ENCODE measurements at places on chromosomes 2 and 18.

DNA sequence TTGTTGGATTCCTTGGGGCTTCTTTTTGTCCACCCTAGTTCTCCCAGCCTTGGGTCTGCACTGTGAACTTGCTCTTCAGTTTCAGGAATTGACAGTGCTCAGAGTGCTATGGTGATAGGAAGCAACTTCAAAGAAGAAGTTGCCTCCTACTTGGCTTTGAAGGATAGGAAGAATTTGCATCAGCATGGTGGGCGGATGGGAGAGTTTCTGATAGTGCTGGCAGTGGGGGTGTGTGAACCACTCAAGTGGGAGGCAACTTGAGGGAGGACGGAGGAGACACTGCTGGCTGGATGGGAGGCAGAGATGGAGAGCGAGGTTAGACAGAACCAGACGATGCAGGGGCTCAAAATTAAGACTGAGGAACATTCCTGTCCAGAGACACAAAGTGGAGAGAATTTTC lies 164.4 kb upstream of the SKOR2 start:
- no peak for DNase-seq

GRCh38 chr2:81266106-81266505 lies 961.6 kb upstream of the LRRTM1 start:
- peak; percentile 6 for DNase-seq

DNA sequence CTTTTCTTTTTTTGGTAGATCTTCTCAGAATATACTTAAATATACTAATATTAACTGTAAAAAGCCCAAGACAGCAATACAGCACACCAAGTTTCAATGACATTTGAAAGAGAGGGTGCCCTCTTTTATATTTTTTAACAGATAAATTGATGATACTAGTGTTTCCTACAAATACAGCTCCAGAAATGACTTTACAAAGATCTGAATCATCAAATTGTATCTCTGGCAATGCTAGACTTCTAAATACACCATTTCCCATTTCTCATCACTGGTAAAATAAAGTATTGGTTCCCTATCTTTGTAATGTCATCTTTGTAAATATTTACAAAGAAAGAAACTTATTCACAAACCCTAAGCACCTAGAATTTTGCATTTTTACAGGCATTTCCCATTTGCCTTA lies 281.3 kb downstream of the EXOC6B start:
- no peak for DNase-seq

GRCh38 chr2:212794471-212794870 lies 255.9 kb upstream of the ERBB4 start:
- peak; percentile 71 for DNase-seq

GRCh38 chr2:201888426-201888800 lies 82.1 kb downstream of the CDK15 start:
- DNase-seq: no peak

DNA sequence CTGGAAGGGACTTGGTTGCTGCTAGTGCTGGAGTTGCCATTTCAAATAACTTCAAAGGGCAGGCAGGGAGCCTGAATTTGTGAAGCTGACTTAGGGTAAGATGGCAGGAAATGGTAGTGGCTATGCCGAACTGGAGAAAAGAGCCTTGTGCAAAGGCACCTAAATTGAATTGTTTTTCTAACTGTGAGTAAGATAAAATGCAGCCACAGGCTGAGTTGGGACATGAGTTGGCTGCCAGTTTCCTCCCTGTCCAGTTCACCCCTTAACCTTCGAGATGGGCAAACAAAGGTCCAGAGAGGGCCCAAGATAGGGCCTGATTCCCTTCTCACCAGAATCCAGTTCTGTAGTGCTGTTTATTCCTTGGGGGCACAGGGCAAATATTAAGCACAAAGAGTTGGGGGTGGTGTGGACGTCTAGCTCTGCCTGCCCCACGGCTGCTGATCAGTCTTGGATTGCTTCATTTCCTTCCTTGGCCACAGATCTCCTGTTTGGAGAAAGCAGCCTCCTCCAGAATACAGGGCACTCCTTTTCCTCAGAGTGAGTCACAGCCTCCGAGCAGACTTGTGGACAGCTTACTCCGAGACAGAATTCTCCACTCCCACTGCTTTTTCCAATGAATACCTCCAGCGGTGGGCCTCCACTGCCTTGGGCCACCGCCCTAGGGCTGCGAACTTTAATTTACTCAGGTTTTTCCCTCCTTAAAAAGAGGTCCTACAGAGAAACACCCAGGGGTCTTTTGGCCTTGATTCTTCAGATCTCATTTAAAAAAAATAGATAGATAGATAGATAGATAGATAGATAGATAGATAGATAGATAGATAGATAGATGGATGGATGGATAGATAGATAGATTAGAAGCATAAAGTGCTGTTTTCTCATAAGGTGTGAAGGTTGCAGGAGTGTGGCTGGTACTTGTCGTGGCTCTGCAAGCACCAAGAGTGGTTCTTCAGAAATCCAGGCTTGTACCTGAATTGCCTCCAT lies 18.4 kb upstream of the SLC20A1 start:
- peak; percentile 68 for DNase-seq

GRCh38 chr18:77068321-77069312 lies 64.0 kb downstream of the MBP start:
- no peak for DNase-seq

- peak; percentile 27 for DNase-seq
These were observed 238.3 kb downstream of the EN1 start for GRCh38 chr2:118609138-118609537.

DNA sequence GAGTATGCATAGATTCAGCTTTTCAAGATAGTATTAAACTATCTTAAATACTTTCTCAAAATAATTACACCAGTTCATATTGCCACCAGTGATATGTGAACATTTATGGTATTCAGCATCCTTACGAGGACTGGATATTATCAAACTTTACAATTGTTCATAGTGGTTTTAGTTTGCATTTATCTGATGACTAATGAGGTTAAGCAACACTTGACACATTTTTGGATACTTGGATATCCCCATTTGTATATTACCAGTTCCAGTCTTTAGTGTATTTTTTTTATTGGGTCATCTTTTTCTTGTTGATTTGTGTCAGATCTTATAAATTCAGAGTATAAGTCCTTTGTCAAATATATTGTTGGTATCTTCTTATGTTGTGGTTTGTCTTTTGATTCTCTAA lies 128.4 kb downstream of the ASXL3 start:
- no peak for DNase-seq

- DNase-seq: no peak
These were observed 50.3 kb upstream of the APCDD1 start for GRCh38 chr18:10404168-10404567.

GRCh38 chr2:13056259-13056843 lies 339.6 kb downstream of the TRIB2 start:
- DNase-seq: no peak

DNA sequence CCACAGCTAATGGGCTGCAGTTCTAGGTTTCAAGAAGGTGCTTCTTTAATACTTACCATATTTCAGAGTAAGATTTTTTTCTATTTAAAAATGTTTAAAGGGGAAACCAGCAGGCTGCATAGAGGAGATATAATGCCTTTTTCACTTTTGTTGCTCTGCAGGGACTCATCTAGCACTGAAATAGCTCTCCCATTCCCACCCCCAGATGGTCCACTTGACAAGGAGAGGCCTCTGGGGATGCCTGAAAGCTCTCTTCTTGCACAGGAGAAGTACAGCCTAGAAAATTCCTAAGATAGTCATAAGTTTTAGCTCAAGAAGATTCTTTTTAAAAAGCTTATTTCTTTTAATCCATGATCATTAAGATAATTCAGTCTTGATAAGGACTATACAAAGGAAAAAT lies 126.4 kb downstream of the CDH2 start:
- no peak for DNase-seq

- peak; percentile 60 for DNase-seq
These were observed 464.2 kb upstream of the NRP2 start for GRCh38 chr2:205218056-205218455.

GRCh38 chr2:149463328-149464002 lies 124.1 kb downstream of the MMADHC start:
- no peak for DNase-seq

GRCh38 chr2:55862673-55863390 lies 60.8 kb downstream of the EFEMP1 start:
- peak; percentile 99 for DNase-seq

DNA sequence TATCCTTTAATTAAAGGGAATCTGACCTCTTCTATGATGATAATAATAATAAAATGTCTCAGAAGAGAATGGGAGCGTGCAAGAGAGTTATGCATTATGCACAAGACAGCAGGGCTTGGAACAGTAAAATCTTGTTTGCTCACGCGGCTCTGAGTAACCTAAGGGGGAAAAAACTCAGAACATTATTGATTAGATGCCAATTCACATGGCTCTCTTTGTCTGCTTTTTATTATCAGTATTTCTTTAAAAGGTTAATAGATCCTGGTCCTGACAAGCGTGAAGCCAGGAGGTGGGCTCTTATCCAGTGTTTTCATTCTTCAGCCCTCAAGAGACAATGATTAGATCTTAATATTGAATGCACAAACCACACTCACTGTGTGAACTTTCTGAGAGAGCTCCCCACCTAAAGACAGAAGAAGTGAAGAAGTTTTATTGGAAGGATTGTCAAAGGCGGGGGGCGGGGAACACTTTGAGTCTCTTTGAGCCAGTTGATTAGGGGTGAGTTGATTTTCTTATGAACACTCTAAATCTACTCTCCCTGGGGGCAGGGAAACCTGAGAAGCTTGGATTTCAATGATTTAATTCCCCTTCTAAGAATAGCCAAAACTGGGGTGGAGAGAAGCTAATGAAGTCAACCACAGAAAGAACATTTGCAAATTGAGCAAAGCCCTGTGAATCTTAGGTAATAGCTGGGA lies 127.5 kb upstream of the CTAGE1 start:
- no peak for DNase-seq

GRCh38 chr2:106189764-106190468 lies 4.2 kb downstream of the UXS1 start:
- DNase-seq: no peak
